ENCODE measurements at places on chromosomes 7 and 10.

- DNase-seq = no peak
Observed at GRCh38 chr10:22599048-22599561, 115.3 kb downstream of the PIP4K2A start.

DNA sequence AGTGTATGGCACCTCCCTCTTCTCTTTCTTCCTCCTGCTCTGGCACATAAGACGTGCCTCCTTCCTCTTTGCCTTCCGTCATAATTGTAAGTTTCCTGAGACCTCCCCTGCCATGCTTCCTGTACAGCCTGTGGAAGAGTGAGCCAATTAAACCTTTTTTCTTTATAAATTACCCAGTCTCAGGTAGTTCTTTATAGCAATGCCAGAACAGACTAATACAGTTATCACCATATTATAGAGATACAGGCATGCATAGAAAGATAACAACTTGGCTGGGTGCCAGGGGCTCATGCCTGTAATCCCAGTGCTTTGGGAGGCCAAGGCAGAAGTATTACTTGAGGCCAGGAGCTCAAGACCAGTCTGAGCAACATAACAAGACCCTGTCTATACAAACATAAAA, 53.2 kb downstream of the GCC1 start:
- DNase-seq = no peak

DNA sequence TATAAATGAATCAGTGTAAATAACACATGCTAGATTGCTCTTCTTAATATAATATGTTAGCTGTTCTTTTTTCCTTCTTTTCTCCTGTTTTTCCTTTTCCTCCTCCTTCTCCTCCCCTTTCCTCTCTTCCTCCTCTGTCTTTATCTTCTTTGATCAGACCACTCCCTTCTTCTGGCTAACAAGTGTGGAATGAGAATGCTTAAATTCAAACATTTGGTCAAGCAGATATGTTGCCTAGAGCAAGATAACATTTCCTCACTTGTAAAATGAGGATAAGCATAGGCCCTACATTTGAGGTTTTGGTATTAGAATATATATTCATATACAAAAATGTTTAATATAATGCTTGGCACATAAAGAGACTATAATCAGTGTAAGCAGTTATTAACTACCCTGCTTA, 299.1 kb downstream of the PCDH15 start:
- DNase-seq = no peak

DNA sequence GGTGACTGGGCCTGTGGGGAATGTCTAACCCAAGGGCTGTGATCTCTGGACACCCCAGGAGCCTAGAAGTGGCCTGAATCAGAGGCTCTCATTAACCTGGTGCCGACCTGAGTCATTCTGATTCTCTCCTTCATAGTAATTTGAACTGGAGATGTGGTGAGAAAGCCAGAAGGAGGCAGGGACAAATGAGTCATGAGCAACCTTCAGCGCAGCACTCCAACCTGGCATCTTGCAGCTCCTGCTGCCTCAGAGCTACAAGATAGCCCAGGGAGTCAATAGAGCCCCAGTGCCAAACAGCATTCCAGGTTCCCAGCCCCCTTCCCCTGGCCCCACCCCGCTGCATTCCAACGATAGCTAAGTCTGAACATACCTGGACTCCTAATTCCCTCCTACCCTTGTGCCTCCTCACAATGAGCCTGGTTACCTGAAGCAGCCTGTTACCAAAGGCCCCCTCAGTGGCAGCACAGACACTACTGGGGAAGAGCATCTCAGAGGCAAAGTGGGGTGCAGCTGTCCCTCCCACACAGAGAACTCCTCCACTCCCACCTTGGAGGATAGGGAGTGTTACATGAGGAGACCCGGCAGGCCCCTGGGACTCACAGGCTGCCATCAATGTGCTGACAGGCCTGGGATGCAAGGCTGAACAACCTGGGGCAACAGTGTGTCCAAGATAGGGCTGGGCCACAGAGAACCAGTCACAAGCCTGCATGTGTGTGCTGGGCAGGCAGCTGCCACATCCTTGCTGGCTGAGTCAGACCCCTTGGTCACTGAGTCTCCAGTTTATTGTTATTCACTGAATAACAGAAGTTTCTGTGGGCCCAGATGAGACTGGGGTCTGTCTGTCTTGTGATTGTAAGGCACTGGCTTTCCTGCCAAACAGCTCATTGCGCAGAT, 76.8 kb upstream of the LEP start:
- DNase-seq = no peak

DNA sequence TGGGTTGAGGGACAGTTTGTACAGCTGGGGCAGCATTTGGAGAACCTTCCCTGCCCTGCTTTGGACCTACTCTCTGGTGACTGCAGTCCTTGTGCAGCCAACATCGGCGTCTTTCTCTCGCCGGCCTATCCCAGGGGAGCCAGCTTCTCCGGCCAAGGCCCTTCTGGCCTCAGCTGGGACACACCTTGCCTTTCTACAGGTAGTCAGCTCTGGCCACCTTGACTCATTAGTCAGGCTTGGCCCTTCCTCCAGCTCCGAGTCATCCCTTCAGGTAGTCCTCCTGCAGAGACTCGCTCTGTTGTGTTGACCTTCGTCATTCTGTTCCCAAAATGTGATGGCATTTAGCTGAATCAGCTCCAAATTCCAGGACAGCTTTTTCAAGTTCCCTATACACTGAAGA, 145.0 kb upstream of the CHST15 start:
- no peak for DNase-seq

DNA sequence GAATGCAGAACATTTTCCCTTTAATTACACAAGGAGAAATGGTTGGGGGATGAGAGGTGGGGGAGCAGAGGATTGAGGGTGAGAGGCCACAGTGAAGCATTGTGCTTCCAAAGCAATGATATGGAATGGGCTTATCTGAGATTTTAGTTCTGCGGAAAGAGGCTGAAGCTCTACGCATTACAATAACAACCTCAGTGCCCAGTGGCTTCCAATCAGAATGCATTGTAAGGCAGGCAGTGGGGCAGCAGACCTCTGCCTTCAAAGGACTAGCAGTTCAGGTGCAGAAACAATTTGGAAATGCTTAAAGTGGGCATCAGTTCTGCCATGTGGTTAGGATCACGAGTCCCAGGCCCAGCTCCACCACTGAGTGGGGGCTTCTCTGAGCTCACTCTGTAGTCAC, 251.0 kb upstream of the ZMIZ1 start:
- DNase-seq = no peak
